ENCODE measurements at places on chromosomes 5 and 9.

DNA sequence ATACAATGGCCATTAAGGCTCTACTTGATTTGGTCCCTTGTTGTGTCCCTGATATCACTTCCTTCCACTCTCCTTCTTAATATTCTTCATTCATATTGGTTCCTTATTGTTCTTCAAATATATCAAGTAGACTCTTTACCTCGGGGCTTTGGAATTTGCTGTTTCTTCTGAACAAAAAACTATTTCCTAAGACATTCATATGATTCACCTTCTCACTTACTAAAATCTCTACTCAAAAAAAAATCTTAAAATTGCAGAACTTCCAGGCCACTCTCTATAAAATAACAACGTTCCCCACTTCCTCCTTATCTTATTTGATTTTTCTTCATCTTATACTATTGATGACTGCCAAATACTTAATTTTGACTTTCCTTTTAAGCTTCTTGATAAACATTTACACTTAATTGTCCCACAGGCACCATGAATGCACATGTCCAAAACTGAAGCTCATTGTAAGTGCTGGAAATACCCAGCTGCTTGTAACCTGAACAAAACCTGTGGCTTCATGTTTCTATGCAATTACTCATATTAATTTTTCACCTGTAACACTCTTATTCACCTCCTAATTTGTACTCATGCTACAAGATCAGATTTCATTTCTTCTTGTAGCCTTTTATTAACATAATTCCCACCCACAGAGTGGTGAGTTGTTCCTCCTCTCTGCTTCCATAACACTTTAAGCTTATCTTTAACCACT is 58.4 kb upstream of the NUDT12 start:
- no peak for DNase-seq

- peak; percentile 76 for DNase-seq
Measured at GRCh38 chr9:119289740-119290433, 79.3 kb downstream of the BRINP1 start.

DNA sequence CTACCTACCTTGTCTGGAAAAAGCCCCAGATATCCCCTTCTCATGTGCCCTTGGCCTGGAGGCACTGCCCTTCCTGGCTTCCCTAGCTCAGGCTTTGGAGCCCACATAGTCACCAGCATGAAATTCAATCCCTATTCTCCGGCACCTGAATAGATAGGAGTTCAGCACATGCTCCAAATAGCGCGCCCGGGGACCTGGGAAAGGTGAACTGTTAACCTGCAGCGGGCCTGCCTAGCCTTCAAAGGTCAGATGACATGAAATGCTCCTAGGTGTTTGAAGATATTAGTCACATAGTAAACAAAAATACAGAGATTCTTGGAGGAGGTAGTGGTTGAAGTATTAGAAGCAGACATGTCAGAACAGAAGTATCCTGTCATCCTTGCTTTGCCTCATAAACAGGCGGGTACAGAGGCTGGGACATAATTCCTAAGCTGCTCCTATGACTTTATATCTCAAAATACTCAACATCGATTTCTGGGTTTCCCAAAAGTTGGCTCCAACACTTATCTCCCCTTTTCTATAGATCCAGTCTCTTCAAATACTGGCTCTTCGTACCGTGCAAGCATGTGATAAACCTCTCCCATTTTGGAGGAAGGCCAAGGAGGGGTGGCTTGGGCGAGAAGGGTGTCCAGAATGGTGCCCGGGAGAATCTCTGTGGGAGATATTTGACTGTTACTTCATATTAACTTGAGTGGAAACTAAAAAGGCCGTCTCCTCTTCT is 88.0 kb upstream of the ANKH start:
- DNase-seq, result no peak

GRCh38 chr5:173582216-173583111 is 34.0 kb downstream of the BOD1 start:
- no peak for DNase-seq

DNA sequence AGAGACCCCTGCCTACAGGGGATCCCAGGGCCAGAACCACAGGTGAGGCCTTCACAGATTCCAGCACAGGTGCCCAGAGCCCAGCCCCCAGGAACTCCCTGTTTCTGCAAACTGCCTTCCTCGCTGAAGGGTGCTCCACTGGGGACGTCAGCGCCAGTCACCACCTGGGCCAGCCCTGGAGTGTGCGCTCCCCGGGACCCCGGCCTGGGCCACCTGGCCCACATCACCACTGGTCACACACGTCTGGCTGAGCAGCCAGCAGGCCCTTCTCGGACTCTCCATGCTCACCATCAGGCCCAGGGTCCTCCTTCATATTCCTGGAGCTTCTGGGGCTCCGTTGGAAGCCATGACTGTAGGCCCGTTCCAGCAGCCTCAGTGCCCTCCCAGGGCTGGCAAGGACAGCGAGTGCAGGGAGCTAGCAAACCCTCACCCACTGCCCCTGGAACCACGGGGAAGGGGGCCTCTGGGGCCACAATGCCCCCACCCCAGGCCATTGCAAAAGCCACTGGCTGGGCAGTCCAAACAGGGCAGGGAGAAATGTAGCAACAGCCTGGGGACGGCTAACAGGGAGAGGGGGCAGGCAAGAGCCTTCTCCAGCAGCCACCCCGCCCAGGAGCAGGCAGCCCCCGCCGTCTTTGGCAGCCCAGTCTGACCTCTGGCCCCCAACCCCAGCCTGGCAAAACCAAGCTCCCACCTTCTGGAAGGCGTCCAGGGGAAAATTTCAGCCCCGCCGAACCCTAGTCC is 1.3 kb downstream of the AGPAT2 start:
- DNase-seq, result no peak

DNA sequence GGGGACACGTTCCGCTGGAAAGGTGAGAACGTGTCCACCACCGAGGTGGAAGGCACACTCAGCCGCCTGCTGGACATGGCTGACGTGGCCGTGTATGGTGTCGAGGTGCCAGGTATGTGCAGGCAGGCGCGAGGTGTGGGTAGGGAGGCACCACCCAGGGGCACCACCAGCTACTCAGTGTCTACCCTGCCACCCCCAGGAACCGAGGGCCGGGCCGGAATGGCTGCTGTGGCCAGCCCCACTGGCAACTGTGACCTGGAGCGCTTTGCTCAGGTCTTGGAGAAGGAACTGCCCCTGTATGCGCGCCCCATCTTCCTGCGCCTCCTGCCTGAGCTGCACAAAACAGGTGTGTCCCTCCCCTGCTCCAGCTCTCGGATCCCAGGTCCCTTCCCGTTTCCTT is 15.1 kb downstream of the SLC27A4 start:
- no peak for DNase-seq

GRCh38 chr5:60470881-60471280 is 229.1 kb downstream of the DEPDC1B start:
- DNase-seq, result no peak

DNA sequence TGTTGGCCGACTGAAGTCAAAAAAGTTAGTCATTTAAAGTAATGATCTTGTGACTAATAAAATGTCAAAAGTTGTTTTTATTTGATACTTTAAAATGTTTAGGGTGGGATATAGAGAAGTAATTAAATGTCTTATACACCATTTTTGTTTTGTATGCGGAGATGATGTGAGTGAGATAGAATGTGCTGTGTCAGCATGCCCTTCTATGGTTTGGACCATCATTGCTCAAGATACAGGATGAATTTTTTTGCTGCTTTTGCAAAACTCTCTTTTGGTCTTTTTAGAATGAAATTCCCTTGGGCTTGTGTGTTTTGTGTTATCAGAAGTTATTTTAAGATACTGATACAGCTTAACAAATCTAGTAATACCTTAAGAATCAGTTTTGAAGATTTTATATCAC is 12.5 kb downstream of the SRFBP1 start:
- DNase-seq, result no peak

- DNase-seq, result no peak
Measured at GRCh38 chr5:1473746-1474145, 28.5 kb upstream of the SLC6A3 start.

GRCh38 chr9:90600029-90600428 is 42.6 kb downstream of the DIRAS2 start:
- no peak for DNase-seq

GRCh38 chr9:106580546-106580945 is 282.4 kb upstream of the ZNF462 start:
- DNase-seq, result no peak

- DNase-seq, result no peak
Measured at GRCh38 chr5:82388181-82388580, 110.0 kb upstream of the RPS23 start.

DNA sequence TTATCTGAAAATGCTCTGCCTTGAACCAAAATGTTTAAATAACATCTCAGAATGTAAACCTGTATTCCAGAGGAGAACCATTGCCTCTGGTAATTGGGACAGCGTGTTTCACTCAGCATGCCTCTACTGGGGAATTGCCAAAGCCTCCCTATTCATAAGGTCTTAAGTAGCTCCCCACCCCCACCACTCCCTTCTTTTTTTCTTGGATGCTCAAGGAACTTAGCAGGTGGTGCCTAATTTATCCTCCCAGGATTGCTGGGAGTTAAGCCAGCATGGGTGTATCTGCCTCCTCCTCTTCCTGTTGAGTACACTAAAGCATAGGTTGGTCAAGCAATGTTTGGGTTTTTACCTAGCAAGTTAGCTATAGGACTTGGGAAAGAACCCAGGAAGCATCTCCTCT is 220.2 kb downstream of the DMAC1 start:
- no peak for DNase-seq

- peak; percentile 91 for DNase-seq
Measured at GRCh38 chr5:78221964-78222451, 72.5 kb downstream of the AP3B1 start.

DNA sequence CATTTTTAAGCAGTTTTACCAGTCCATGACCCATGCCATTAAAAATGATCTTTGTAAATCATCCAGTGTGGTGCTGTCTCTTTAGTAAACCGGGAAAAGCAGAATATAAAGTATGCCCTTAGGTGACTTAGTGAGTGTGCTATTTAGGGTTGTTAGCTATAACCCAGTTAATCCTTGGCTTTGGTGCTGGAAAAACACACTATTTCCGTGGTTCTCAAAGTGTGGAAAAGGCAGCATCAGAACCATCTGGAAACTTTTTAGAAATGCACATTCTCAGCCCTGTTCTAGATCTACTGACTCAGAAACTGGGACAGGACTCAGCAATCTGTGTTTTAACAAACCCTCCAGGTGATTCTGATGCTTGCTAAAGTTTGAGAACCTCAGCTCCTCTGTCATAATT is 123.6 kb upstream of the ZNF608 start:
- no peak for DNase-seq

- peak; percentile 62 for DNase-seq
Measured at GRCh38 chr5:73564675-73565074, 764 bp downstream of the ANKRA2 start.

Data from OCI-M1 (cell line).